ENCODE measurements at places on chromosomes 2 and 18.

DNA sequence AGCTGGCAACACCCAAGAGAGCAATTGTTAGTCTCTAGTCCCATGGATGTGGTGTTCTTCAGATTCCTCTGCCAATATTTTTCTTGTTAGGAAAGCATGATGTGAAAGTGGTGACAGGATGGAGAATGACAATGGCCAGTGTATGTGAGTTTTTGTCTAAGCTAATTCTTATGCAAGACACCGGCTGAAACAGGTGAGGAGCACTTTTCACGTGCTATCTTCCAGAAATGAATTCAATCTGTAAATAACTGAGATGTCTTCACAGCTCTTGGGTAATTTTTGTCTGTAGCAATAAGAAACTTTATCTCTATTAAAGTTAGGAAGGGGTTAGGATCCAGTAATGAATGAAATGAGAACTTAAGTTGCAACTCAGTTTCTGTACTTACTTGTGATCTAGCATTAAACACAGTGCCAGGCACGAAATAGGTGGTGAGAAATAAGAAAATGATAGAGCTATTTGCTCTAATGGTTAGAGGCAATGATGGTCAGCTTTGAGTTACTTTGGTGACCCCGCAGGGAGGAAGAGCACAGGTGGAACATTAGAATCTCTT lies 676 bp upstream of the AGPS start:
- no peak for DNase-seq

DNA sequence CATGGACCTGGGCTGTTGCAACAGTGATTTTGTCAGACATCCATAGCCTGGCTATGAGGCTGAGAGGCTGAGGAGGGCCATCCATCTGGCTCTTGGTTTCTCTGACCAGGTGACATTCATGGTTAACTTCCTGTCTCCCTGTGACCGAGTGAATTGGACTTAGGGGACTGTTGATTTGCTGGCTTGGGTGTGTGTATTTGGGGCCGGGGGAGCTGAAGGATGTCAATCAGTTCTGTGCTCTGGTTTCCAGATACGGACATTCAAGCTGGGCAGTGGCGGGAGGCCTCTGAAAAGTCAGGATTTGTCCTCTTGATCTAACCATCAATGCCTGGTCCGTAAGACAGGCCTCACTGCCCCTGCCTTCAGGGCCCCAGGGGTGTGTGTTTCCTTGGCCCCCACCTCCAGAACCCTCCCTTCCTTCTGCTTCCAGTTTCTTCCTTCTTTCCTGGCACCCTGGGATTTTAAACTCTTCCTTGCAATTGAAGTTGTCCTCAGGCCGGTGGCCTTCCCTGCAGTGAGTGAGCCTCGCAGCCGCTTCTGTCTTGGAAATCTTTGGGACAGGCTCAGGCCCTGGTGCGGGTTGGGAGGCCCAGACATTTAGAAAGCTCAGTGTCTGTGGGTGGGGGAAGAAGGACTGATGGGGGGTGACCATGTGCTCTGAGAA lies 54.7 kb upstream of the HAAO start:
- no peak for DNase-seq

- DNase-seq: no peak
These were observed 376.2 kb downstream of the SOX11 start for GRCh38 chr2:6068429-6068828.

DNA sequence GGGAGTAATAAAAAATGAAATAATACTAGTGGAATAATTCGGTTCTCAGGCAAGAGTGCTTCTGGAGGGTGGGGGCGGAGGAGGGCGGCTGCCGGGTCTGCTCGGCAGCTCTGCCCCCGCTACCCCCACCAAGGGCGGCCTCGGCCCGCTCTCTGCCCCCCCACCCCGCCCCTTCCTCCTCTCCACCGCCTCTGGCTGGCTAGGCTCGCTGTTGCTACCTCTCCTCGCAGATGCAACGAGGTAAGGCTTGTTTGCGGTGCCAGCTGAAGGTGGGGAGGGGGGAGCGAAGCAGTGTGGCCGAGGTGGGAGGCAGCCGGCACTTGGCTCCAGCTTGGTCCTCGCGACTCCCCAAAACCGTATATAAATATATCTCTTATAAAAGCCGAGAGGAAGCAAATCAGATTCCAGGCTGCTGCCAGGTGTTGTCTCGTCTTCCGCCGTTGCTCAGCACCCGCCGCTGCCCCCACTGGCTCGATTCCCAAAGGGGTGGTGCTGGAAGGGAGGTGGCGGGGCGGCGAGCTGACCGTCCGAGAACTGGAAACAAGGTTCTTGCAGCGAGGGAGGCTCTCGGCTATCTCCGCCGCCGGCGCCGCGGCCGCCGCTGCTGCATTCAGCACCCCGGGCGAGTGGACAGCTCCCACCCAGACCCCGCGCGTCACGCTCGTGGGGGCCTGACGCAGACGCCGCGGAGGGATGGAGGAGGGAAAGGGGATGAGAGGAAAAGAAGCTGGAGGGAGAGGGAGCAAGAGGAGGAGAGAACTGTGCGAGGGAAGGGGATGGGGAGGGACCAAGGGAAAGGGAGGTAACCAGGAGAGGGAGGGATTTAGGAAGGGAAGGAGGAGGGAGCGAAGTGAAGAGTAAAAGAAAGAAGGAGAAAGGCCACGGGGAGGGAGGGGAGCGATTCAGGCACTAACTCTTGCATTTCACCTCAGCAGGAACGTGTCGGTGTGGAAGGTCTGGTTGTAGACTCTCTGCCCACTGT lies at the start of gene MARCHF4:
Gene MARCHF4 (minus strand): TSS at position 763 of the 982 bp plus-strand sequence. CDS start 2,223 bp downstream, outside the sequence.
- peak; percentile 52 for DNase-seq

DNA sequence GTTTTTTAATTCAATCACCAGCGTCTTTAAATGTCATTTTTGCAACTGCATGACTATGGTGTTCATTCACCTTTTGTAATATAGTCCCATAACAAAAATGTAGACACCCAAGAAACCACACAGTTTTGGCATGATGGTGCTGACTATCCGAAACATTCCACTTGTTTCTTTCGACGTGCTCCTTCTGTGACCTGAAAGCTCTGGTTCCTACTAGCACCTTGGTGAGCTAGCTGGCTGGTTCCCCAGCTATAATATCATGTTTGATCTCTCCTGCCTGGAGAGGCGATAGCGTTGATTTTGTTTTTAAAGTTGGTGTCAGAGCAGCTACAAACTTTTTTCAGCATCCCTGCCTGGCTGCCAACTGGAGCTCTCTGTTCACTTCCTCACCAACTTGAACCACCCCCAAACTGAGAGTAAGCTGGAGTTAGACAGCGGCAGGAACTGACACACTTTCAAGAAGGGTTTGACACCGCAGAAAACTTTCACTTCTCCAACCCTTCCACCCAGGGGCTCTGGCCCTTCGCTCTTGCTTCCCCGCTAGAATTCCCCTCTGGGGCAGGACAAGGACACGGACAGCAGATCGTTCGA lies 1.1 kb downstream of the ATAD2B start:
- no peak for DNase-seq

DNA sequence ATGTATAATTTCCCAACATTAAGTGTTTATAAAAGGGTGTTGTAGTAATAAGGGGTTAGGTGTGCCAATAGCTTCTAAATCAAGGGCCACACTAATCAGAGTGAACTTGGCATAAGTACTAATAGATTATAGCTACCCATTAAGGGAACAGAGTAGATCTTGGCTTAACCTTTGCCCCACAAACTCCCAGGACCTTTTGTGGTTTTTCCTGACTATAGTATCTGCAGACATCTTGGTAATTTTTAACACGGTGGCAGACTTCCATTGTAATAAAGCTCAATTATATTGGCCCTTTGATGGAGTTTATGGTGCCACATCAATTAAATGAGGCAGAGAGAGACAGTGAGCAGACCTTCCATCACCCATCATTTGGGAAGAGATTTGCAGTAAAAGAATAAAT lies 358.5 kb upstream of the HNRNPA3 start:
- DNase-seq: peak; percentile 87

DNA sequence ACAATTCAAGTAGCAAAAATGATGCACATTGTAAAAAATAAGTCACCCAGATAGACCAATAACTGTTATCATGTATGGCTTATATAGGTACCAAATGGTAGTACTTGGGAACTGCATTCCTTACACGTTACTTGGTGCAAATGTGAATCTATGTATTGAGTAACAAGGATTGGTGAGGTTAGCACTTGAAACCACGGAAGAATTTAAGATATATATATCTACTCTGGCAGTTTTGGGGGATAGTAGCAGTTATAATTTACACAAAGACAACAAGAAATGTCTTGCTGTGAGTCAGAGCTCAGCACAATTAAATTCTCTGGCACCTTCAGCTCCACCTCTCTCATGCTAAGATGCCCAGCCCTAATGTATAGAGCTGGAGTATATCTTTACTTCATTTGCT lies 359.4 kb upstream of the RAB12 start:
- no peak for DNase-seq

DNA sequence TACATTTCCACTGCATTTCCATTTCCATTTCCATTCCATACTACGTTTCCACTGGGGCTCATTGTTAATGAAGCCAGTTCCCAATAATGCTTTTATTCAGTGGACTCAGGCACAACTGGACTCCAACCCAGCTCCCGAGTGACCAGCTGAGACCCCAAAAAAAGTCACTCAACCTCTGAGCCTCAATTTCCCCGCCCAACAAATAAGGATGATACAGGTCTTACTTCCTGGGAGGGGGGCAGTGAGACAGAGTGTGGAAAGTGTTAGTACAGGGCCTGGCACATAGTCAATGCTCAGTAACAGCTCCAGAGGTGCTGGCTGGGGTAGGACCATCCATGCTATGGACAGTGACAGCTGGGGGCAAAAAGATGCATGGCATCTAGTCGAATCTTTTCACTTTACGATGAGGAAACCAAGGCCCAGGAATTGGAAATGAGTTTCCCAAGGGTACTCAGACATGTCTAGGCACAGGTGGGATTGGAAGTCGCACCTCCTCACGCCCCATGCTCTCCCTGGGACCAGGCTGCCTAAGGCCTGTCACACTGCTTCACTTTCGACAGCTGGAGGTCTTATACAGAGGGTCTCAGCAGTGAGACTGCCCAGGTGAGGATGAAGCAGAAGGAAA lies 226.5 kb downstream of the ANAPC1 start:
- DNase-seq: no peak

- DNase-seq: no peak
These were observed 343.1 kb downstream of the CYRIA start for GRCh38 chr2:16322308-16323125.

- no peak for DNase-seq
These were observed 446 bp upstream of the RHBDD1 start for GRCh38 chr2:226835420-226835795.

DNA sequence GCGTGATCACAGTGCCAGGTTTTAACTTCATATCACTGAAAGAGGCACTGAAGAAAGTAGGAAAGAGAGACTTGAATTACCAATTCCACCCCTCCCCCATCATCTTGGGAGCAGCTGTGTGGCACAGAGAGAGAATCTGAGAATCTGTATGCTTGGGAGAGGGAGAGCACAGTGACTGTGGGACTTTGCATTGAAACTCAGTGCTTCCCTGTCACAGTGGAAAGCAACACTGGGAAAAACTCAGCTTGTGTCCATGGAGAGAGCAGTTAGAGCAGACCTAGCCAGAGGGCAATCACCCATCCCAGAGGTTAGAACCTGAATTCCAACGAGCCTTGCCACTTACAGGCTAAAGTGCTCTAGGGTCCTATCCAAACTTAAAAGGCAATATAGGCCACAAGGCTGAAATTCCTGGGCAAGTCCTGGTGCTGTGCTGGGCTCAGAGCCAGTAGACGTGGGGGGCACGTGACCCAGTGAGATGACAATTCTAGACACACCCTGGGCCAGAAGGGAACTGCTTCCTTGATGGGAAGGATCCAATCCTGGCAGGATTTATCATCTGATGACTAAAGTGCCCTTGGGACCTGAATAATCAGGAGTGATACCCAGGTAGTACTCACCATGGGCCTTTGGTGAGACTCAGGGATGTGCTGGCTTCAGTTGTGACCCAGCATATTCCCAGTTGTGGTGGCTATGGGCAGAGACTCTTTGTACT lies 15.5 kb upstream of the ABCB11 start:
- DNase-seq: no peak

DNA sequence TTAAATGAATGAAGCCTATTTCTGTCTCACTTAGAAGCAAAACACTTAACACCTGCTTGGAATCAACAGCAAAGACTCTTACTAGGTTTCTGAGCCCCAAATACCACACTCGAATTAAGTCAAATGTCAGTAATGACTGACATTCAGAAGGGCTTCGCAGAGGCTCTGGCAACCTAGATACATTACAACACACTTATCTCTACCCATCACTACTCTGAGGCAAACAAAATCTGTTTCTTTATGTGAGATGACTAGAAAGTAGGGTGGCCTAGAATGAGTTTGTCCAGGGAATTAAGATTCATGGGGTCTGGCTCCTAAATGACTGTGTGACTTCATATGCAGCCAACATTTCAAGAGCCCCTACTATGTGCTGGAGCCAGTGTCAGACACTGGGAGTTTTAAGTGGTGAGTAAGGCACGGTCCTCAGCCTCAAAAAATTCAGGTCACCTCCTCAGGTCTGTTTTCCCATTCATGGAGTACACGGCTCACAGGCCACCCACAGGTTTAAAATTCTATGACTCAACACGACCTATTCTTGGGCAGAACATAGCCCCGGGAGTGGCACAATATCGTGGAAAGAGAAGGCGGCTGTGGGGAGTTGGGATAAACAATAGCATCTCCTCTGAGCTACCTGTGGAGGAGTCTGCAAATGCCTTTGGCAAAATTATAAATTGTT lies 150.3 kb upstream of the ZFP36L2 start:
- no peak for DNase-seq

DNA sequence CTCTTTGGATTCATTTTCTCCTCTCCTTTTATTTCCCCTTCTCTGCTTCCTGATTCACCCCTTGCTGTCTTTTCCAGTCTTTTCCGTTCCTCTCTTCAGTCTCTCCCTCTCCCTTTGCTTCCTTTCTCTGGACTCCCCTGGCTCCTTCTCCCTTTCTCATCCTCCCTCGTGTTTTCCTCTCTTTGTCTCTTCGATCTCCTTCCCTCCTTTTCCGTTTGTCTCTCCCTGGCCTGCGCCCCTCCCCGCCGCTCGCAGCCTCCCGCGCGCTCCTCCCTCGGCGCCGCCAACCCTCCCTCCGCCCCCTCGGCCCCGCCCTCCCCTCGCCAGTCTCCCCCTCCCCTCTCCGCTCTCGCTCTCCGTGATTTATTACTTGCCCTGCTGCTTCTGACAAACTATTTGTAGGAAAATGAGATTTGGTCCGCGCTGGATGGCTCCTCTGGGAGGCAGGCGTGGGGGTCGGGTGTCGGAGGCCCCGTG lies 46.0 kb upstream of the PAX8 start:
- no peak for DNase-seq

DNA sequence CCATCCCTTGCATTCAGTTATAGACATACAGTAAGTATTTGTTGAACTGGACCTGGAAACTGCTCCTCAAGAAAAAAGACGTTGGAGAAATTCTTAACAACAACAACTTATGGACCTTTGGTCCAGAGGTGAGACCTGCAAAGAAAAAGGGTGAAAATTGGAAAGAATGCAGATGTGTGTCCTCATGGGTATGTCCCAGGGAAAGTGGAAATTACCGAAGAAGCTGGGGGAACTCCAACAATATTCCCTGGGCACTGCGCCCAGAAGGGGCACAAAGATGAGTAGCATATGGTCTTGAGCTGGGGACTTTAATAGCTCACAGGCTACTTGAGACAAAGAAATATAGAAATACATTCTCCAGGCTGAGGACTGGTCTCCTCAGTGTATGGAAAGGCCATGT lies 35.5 kb upstream of the YWHAQ start:
- DNase-seq: no peak

GRCh38 chr2:120736202-120736623 lies 545 bp downstream of the GLI2 start:
- DNase-seq: no peak

GRCh38 chr2:84057917-84058560 lies 401.0 kb downstream of the SUCLG1 start:
- DNase-seq: no peak

- DNase-seq: no peak
These were observed 4.5 kb upstream of the GDF7 start for GRCh38 chr2:20662308-20662937.
